ENCODE measurements at places on chromosomes 1 and 21.

- DNase-seq = no peak
These were observed 113.6 kb downstream of the UCHL5 start for GRCh38 chr1:192945390-192946130.

GRCh38 chr1:38297842-38298241 lies 251.2 kb upstream of the POU3F1 start:
- no peak for DNase-seq

DNA sequence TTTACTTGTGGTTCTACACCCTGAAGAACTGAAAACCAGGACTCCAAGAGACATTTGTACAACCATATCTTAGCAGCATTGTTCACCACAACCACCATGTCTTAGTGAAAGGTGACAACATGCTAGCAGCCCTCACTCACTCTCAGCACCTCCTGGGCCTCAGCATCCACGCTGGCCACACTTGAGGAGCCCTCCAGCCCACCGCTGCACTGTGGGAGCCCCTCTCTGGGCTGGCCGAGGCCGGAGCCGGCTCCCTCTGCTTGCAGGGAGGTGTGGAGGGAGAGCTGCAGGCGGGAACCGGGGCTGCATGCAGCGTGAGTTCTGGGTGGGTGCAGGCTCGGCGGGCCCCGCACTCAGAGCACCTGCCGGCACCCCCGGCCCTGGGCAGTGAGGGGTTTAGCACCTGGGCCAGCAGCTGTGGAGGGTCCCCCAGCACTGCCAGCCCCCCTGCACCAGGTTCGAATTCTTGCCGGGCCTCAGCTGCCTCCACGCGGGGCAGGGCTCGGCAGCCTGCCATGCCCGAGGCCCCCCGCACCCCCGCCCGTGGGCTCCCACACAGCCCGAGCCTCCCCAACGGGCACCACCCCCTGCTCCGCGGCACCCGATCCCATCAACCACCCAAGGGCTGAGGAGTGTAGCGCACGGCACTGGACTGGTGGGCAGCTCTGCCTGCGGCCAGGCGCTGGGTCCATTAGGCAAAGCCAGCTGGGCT lies 9.2 kb downstream of the C1orf159 start:
- DNase-seq = no peak

DNA sequence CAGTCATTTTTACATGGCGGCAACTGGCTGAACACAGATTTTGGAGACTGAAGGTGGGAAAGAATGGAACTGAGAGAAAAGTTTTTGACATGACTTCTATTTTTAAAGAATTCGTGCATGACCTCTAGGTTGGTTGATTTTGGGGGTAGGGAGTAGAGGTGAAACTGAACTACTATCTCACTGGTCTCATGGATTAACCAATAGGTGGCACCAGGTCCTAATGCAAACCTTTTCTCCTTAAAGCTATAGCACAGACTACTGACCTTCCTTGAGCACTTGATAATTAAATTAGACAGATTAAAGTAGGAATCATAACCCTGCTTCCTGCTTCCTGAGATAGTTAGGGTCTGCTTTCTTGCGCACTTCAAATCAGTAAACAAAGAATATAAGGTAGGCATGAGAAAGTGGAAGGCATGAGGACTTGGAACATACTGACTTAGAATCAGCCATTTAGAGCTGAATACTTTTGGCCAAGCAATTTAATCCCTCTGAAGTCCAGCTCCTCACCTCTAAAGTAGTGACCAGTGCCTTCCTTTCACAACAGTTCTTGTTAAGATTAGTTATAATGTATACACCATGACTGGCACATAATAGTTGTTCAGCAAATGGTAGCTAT lies 206.0 kb downstream of the CENPF start:
- DNase-seq = no peak

- no peak for DNase-seq
These were observed 5.3 kb upstream of the ERG start for GRCh38 chr21:38503583-38503982.

GRCh38 chr1:170126696-170127095 lies 19.1 kb upstream of the NTMT2 start:
- no peak for DNase-seq

GRCh38 chr1:197198911-197199310 lies 52.4 kb upstream of the ASPM start:
- no peak for DNase-seq

GRCh38 chr1:31196685-31197084 lies 43.0 kb downstream of the NKAIN1 start:
- DNase-seq = no peak

- DNase-seq = no peak
These were observed 13.5 kb upstream of the LORICRIN start for GRCh38 chr1:153246018-153246417.

DNA sequence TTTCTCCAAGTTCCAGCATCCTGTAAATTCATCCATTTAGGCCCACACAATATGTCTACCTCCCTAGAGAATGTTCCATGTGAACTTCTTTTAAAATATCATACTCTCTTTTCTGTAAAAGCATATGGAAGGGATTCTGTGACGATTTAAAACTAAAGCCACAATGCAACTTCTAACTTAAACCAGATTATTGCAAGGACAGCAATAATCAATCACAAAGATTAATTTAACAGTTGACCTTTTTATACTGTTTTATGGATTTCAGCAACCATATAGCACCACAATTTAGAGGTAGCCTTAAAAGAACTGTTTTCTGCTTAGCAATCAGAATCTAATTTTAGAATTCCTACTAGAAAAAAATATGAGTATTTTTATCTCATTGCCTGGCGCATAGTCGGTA lies 58.3 kb downstream of the DSCAM start:
- no peak for DNase-seq

GRCh38 chr1:96002969-96003964 lies 718.3 kb upstream of the PTBP2 start:
- no peak for DNase-seq

DNA sequence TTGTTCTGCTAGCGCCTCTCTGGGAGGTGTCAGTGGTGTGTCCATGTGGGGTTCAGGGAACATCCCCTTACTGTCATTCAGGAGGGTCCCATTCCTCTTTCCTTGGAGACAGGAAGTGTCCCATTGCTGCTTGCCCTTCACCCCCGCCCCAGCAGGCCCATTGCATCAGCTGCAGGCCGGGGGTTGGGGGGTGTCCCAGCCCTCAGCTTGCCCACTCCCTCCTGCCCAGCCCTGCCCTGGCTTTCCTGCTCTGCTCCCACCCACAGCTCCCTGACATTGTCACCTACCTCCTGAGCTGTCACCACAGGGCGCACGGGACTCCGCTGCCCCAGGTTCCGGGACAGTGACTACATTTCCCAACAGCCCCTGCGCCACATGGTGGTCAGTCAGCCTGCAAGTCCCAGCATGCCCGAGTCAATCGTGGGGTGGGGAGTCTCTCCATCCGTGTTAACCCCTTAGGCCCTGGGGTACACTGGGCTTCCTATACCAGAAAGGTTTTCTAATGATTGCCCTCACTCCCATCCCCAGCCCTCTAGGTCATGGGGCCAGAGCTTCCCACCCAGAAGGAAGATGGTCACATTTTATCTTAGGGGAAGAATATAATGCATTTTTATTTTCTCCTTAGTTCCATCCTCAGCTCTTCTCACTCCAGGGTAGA lies at the start of gene INPP5B:
Gene INPP5B (minus strand): TSS at position 351 of the 658 bp plus-strand sequence. CDS start 745 bp downstream, outside the sequence.
- DNase-seq = peak; percentile 11

- DNase-seq = no peak
These were observed 9.2 kb downstream of the PADI6 start for GRCh38 chr1:17381161-17381560.

GRCh38 chr1:51941528-51941927 lies 49.0 kb downstream of the RAB3B start:
- DNase-seq = no peak

GRCh38 chr1:214377886-214378285 lies 96.9 kb downstream of the SMYD2 start:
- DNase-seq = no peak

- no peak for DNase-seq
These were observed 97.8 kb downstream of the ZFYVE9 start for GRCh38 chr1:52239708-52240001.

GRCh38 chr1:998745-998994 lies 1.2 kb downstream of the HES4 start:
- DNase-seq = no peak

- no peak for DNase-seq
These were observed 68.0 kb downstream of the SYT2 start for GRCh38 chr1:202642212-202642611.

DNA sequence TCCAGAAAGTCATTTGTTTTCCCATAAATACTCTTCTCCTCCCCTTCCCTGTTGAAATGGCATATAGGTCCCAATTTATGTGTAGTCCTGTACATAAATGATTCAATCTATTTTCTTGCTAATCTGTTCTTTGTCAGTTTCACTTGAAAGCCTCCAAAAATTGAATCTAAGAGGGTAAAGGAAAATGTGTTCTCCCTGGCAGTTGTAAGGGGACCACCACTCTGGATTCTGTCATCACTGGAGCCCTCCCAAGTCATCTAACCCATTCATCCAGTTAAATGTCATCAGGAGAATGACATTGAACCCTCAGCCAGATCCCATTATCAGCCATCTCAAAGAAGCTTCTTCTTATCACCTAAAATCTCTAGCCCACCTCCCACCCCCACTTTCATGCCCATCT lies 35.0 kb upstream of the RNF2 start:
- DNase-seq = no peak

DNA sequence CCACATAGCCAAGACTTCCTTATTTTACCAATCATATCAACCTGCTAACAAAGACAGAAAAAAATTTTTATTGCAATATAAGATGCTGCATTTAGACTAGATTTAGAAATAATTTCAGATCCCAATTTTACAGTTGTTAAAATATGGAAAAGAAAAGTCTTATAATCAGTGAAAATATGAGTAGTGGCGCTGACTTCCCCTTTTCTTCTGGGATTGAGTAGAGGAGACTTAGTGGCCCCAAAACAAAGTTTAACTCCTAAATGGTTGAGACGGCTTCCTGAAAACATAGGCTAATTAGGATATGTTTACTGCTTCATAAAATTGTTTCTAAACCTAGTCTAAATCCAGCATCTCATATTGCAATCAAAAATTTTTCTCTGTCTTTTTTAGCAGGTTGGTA lies 68.4 kb downstream of the RAB3GAP2 start:
- no peak for DNase-seq

GRCh38 chr1:82565546-82565945 lies 764.8 kb downstream of the ADGRL2 start:
- no peak for DNase-seq

DNA sequence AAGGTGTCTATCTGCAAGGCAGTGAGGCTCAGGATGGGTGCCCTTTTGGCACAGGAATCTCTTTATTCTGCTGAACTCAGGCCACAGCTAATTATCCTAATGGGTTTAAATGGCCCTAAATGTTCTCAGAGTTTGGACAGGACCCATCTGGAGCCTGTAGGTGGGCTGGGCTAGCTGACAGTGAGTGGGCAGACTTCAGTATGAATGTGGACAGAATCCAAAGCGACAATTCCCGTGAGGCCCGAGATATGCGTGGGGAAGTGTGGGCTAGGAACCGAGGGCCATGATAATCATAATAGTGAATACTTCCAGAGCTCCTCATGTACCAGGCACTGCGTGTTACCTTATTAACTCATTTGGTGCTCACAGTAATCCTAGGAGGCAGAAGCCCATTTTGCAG lies 165.3 kb downstream of the GRIK3 start:
- DNase-seq = no peak

DNA sequence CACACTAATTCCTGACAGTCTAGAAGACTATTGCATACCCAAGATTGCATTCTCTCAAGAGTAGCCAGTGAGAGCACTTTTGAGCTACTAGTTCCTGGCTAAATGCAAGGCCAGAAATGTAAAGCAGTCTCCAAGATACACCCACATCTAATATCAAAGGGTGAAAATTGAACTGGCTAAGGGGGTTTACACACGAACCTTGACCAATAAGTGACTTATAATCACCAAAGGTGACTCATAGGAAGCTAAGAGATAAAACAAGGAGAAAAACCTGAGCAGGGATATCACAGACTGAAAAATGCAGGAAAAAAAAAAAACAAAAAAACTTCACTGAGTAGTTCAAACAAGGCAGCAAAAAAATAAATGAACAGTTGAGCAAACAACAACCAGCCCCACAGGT lies 172.2 kb upstream of the RRP15 start:
- DNase-seq = no peak

GRCh38 chr1:47507881-47508701 lies 70.2 kb downstream of the FOXD2 start:
- DNase-seq = no peak

- DNase-seq = no peak
These were observed 399.5 kb downstream of the MATN1 start for GRCh38 chr1:30323841-30324240.

GRCh38 chr1:101713760-101714159 lies 283.0 kb downstream of the OLFM3 start:
- DNase-seq = no peak

- DNase-seq = peak; percentile 34
These were observed 49.6 kb downstream of the OSBPL9 start for GRCh38 chr1:51666478-51666877.

GRCh38 chr1:238226810-238227209 lies 336.1 kb upstream of the ZP4 start:
- DNase-seq = no peak

Data from bone marrow (tissue), 2 donors.